ENCODE measurements at places on chromosomes 7 and 10.
A peak's percentile ranks its signal among the peaks of the same experiment; 100 is the strongest.

- peak; percentile 91 for DNase-seq
Measured at GRCh38 chr7:50534690-50535290, 30.4 kb downstream of the DDC start.

DNA sequence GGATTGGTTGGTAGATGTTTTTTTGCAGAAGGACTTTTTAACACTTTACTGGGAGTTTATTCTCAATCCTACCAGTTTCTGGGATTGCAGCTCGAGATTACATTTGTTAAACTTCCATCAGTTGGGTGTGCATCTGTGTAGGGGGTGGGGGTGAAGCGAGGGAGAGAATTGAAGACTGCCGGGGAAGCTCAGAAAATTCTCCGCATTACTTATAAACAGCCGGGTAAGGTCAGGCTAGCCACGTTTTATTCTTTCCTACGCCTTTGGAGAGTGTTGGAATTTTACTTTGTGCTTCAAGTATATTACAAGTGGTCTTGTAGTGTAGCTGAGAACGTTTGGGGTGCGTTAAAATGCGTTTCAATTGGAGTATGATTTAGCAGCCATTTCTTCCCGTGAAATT lies 1.1 kb downstream of the PALS2 start:
- no peak for DNase-seq

- DNase-seq, result no peak
Measured at GRCh38 chr10:8296090-8296733, 241.7 kb downstream of the GATA3 start.

DNA sequence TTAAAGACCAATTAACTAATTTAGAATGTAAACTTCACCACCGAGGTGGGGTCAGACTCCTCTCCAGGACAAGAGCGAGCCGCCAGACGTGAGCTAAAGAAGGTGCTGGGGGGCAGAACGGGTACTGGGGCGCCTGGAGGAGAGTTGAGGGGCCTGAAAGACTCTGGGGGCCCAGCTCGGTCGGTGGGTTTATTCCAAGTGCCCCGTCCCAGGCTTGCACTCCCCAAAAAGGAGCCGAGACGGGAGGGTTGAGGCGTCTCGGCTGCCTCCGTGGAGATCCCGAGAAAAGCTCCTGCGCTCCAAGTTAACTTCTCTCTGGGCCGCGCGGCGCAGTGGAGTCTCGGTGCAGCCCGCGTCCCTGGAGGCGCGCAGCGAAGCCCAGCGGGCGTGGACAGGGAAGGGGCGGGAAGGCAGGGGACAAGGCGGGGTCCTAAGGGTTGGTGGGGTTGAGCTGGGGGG lies 553.3 kb downstream of the TFEC start:
- no peak for DNase-seq

- no peak for DNase-seq
Measured at GRCh38 chr10:3195286-3195685, 22.7 kb upstream of the PITRM1 start.

- DNase-seq, result no peak
Measured at GRCh38 chr10:86540016-86540415, 18.4 kb upstream of the WAPL start.

DNA sequence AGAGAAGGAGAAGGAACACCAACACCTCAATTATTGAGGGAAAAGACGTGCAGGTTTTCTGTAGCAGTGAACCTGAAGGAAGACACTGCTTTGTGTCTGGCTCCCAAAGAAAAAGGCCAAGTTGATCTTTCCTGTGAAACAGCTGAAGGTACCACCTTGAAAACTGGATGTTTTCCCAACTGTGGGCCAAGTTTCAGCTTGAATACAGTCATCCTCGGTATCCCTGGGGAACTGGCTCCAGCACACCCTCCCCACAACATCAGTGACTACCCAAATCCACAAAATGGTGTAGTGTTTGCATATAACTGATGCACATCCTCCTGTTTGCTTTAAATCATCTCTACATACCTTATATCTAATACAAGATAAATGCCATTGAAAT lies 297.0 kb upstream of the PITRM1 start:
- DNase-seq, result no peak

DNA sequence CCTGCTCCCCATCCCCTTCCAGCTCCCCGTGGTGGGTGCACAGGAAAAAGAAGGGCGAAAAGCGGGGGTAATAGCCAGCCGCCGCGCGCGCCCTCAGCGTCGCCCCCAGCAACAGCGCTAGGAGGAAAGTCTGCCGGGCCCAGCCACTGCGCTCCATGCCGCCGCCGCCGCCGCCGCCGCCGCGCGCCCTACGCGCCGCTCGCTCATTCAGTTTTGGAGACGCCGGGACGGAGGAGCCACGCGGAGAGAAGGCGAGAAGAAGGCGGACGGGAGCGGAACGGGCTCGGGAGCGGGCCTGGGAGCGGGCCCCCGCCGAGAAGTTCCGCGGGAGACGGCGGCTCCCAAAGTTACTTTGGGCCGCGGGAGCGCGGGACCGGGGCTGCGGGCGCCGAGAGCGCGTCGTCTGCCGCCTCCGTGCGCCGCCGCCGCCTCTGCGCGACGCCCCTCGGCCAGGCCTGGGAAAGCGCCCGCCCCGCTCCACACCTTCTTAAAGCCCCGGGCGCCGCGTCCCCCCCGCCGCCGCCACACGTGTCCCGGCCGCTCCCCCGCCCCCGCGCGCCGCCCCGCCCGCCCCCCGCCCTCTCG lies at the start of gene RELN:
Gene RELN (minus strand): TSS at position 459 of the 585 bp plus-strand sequence. CDS start 302 bp downstream, at position 157.
- no peak for DNase-seq

GRCh38 chr10:14556285-14556956 lies 218.3 kb downstream of the FAM107B start:
- DNase-seq, result no peak

GRCh38 chr7:141558544-141559183 lies 7.5 kb downstream of the AGK start:
- no peak for DNase-seq

DNA sequence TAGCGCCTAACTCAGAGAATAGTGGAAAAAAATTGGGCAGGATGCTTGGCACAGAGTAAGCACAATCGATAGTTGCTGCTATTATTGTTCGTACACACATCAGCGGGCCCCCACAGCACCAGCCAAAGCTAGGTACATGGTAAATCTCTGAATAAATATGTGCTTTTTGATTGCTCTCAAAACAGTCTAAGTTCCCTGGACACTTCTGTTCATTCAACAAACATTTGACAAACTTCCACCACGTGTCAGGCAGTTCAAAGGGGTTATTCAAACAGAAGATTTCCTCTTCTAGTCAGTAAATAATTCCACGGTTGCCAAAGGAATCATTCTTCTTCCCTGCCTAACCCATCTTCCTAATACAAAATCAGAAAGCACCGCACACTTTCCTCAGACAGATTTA lies 150.8 kb downstream of the DGKI start:
- no peak for DNase-seq

DNA sequence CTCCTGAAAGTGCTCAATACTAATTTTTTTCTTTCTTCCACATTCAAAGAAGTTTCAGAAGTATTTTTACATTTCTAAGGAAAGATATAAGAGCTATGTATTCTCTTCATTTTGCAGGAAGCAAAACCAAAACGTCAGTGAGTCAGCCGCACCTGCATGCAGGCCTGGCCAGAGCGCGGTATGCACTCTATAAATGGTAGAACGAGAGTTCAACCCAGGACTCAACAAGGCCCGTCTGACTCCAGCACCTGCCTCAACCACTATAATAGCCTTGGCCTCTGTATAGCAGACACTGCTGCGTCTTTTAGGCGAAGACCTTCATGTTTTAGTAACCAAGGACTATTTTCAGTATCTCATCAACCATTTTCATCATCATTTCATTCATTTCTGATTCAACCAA lies 113.2 kb downstream of the KMT2E start:
- DNase-seq, result no peak

DNA sequence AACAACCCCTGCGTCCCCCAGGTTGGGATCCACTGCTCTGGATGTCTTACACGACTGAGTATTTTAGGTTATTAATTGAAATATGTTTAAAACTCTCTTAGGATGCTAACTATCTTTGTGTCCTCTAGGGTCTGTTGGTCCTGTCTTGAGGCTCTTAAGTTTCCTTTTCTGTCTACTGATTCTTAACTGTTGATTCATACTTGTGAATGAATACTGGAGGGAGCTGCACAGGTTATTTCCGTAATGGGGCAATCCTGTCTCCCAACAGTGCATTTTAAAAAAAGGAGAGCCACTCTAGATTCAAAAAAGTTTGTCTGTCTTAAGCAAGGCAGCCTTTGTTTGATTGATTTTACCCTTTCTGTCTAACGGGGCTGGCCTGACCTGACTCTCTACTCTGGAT lies 237.6 kb upstream of the POM121L12 start:
- DNase-seq, result no peak

DNA sequence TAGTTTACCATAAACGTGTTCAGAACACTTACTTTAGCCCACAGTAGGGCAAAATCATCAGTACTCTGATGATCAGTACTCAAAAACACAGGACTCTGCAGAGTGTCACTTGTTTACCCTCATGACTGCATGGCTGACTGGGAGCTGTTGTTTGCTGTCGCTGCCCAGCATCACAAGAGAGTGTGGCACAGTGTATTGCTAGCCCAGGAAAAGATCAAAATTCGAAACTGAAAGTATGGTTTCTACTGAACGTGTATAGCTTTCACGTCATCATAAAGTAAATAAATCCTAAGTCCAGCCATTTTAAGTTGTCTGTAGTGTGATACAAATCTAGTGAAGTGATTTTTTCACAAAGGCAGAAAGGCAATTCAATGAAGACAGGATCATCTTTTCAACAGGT lies 184.6 kb downstream of the RAMP3 start:
- no peak for DNase-seq

DNA sequence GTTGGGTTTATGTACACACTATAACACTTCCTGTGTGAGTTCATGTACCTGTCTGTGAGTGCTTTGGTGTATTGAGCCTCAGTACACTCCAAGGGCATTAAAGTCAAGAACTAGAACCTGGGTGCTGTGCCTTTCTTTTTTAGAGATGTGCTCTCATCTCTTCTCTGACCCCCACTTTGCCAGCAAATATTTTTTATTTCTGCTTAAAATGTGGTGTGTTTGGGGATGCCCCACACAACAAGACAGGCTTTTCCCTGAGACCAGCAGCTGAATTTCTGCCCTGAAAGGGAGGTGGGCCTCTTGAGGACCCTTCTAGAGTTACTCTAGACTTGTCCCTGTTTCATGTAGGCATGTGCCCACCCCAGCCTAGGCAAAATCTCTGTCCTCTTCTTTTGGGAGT lies 14.3 kb downstream of the KCTD7 start:
- DNase-seq, result no peak

DNA sequence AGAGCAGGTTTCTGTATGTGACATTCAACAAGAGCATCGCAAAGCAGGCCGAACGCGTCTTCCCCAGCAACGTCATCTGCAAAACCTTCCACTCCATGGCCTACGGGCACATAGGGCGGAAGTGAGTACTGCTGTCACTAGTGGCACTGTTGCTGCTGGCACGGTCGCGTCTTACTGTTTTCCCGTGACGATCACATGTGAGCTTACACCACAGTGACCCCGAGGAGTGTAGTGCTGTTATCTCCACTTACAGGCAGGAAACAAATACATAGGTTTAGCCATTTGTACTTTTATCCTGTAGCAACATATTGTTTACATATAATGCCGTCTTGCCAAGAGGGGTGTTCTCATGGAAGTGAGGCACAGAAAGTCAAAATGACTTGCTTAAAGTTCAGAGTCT lies 25.4 kb downstream of the FBH1 start:
- no peak for DNase-seq

- no peak for DNase-seq
Measured at GRCh38 chr10:74949843-74950765, 123.7 kb downstream of the KAT6B start.

GRCh38 chr10:102633287-102633686 lies 11.0 kb upstream of the TRIM8 start:
- DNase-seq, result no peak
